ENCODE measurements at places on chromosomes 5 and 9. TPM values are rescaled to one million over a fixed set of nuclear protein-coding genes. Genes with fewer than 3 reads are reported as not detected.

The SPATA31E1 gene
- total RNA-seq, result not detected

The OLFM1 gene
- not detected for total RNA-seq

The DOK3 gene
- 13.7 TPM for total RNA-seq

The CD72 gene
- total RNA-seq, result 43.2 TPM

Measured in activated T-helper 17 cell treated with anti-CD3 and anti-CD28 coated beads, Interleukin-2, amount 50 U/mL, for 72 hours (primary cell).